Thymus (tissue), 14 donors: ENCODE measurements at places on chromosomes 6 and 20.

GRCh38 chr6:164066335-164066734, 651.8 kb downstream of the QKI start:
- no peak for DNase-seq

DNA sequence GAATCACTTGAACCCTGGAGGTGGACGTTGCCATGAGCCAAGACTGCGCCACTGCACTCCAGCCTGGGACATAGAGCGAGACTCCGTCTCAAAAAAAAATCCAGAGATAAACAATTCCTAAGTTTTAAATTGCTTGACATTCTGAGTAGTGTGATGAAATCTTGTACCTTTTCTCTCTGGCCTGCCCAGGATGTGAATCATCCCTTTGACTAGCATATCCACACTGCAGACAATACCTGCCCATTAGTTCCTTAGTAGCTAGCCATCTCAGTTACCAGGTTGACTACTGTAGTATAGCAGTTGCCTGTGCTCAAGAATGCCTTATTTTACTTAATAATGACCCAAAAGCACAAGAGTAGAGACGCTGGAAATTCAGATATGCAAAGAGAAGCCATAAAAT, 2.8 kb downstream of the ZFP57 start:
- DNase-seq, result no peak

DNA sequence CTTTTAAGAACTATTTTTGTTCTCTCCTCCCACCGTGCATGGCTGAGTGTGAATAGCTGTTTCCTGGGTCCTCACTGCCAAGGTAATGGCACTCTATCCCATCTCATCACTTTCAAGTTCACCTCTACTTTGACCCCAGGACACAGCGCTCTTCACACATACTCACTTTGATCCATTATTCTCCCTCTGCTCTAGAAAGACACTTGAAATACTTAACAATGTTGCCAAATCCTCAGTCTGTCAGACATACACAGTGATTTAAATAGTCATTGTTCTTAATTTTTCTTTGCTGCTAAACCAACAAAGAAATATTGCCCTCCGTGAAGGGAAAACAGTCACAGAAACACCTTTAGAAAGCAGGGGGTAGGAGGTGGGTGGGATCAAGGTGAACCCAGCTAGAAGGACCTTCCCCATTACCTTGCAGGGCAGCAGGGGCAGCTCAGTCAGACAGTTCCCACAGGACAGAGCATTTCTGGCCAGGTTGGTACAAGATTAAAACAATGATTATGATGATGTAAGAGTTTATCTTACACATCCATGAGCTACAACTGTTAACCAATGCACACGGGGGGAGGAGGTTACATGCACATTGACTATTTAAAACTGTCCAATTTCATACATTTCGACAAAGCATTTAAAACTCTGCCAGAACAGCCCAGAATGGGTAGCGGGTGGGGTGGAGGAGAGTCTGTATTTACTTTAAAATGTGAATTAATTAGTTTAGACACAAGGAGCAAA, 2.4 kb downstream of the SLC22A23 start:
- no peak for DNase-seq

DNA sequence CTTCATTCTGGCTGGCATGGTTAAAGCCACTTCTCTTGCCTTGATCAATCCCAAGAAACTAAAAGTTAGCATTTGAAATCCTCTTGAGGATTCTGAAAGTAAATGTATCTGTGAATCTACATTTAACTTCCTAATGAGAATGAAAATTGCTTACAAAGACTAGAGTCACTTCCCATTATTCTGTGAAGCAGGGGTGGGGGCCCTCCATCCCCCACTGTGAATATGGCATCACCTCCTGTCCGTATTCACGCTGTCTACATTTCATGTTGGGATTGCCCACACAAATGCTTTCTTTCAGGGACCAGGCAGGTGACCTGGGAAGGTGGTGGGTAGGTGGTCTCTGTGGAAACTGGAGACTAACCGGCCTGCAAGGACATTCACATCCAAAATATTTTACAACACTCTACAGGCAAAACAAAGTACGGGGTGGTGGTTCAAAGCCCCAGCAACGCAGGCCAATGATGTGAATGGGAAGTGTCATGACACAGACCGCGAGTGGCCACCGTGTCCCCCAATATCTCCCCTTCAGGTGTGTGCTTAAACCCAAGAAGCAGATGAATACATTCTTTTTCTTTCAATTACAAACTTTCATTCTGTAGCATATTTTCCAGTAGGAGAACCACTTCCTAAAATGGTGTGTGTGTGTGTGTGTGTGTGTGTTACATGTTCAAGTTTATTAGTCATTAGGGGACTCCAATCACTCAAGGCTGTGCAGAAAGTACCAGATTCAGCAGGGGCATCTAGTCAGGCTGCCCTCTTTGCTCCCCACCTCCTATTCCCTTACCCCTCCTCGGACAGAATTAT, 132.2 kb downstream of the PRND start:
- no peak for DNase-seq

- no peak for DNase-seq
Observed at GRCh38 chr20:36849333-36850065, 26.4 kb upstream of the TLDC2 start.

- DNase-seq, result no peak
Observed at GRCh38 chr6:137159912-137160311, 13.5 kb downstream of the IL22RA2 start.

DNA sequence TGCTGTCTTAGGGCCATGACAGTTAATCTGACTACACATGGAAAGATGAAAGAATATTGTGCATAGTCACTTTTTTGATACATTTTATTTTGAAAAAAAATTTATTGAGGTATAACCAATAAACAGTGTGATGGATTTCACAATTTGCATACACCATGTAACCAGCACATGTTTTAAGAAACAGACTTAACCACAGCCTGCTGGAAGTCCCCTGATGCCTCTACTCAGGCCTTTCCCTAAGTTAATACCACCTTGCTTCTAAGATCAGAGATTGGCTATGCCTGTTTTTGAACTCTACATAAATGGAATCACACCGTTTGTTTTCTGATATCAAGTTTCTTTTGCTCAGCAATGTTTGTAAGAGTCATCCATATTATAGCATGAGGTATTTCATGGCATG, 136.3 kb downstream of the CFAP61 start:
- DNase-seq, result no peak

- no peak for DNase-seq
Observed at GRCh38 chr6:52745764-52746201, 17.5 kb downstream of the GSTA2 start.

GRCh38 chr6:163455552-163455951, 41.0 kb downstream of the QKI start:
- DNase-seq, result no peak

DNA sequence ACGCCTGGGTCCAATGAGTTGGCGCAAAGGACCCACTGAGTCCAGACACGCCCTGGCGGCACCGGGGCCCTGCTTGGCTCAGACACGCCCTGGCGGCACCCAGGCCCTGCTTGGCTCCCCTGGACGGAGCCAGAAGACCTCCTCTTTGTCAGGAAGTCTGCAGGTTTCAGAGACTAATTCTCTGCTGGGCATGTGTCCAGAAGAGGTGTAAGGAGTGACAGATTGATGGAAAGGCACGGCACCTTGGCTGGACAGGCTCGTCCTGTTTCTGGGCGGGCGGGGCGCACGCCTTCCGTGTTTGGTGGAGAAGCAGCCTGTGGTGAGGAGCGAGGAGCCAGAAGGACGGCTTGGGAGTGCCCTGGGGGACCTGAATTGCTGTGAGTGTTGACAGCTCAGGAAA, 23.1 kb upstream of the DACT2 start:
- DNase-seq, result peak; percentile 22

DNA sequence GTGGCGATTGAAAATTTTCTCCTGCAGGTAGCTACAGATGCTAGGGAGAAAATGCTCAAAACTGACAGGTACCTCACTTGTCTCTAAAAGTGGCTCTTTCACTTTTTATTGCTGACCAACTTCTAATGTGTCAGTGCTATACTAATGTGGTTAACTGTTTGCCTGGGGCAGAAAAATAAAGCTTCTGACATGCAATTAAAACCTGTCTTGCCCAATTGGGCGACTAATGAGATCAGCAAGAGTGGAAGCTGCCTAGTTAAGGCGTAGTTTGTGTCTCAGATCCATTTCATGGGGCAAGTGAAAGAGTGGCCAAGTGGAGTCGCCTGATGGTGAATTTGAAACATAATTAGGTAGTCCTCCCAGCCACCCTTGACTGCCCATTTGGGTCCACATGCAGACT, 193.3 kb downstream of the TSHZ2 start:
- DNase-seq, result no peak

- no peak for DNase-seq
Observed at GRCh38 chr20:60052322-60052721, 94.1 kb downstream of the CDH26 start.

- DNase-seq, result no peak
Observed at GRCh38 chr6:150301846-150302519, 66.8 kb upstream of the IYD start.

DNA sequence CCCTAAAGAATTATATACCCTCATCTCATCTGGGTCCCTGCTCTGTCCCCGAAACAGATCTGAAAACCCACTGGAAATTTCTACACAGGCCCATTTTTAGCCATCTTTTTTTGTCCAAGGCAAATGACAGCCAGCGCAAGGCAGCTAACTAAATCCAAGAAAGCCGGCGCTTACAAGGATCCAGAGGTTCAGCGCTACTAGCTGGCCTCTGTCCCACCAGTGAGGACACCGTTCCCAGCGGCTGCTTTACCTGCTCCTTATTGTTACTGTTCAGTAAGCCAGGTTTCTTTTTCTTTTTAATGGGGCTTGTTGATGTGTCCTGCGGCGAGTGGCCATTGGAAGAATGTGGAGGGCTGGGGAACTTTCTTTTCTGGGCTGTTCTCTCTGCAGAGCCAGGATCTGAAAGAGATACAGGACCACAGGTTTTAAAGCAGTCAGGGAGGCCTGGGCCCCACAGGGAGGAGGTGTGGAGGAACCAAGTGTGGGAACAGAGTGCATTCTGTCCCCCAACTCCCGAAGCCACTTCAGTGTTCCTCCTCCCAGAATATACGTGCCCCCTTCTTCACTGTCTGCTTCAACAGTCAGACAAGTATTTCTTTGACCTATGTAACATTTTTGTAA, 46.6 kb downstream of the ZMYND8 start:
- no peak for DNase-seq

DNA sequence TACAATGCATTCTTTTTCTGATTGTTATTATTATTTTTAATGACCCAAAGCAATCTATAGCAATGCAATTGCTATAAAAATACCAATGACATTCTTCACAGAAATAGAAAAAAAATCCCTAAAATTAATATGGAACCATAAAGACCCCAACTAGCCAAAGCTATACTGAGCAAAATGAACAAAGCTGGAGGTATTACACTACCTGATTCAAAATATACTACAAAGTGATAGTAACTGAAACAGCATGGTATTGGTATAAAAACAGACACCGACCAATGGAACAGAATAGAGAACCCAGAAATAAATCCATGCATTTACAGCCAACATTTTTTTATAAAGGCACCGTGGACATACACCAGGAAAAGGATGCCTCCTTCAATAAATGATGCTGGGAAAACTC, 60.5 kb upstream of the EEF1A1 start:
- DNase-seq, result no peak

- no peak for DNase-seq
Observed at GRCh38 chr6:35448191-35448590, 3.9 kb upstream of the FANCE start.

DNA sequence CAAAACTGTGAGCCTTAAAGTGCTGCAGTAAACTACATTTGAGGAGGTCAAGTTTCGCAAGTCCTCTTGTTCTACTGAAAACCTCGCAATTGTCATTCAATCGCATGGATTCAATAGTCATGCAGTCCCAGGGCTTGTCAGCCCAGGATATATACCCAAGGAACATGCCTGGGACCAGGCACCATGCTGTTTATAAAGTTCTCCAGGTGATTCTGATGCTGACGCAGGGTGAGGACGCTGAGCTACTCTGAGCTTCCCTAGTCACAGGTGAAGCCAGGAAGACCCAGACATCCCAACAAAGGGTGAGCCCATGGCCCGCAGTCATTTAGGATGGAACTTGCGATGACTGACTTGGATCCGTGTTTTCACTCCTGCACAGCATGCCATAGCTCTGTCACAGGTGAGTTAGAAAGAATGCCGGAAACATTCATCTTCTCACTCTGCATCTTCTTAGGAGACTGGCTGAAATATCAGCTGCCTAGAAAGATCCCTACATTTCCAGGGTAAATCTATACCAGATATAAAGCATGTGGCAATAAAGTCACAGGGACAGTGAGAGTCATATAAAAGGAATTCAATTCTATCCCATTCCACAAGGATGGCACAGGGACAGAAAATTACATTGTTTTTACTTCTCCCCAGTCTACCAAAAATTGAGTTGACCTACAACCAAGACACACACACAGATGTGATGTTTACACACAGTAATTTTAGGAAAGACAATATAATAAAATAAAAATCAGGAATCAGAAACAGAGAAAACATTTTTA, 27.0 kb upstream of the SSTR4 start:
- no peak for DNase-seq

DNA sequence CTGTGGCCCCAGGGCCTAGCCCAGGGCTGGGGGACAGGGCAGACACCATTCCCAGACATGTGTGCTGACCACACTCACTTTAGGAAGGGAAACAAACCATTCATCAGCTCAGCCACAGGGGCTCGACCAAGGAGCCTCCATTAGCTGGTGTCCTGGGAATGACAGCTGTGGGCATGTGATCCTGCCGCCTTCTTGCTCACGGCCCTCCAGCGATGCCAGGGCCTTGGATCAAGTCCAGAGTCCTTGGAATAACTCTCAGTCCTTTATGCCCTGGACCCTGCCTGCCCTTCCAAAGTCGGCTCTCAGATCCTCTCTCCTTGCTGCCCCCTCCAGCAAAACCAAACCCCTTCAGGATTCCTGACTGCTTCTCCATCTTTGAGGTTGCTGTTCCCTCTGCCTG, 165.0 kb upstream of the RNF24 start:
- no peak for DNase-seq

- no peak for DNase-seq
Observed at GRCh38 chr6:70849348-70850069, 107.4 kb downstream of the B3GAT2 start.

DNA sequence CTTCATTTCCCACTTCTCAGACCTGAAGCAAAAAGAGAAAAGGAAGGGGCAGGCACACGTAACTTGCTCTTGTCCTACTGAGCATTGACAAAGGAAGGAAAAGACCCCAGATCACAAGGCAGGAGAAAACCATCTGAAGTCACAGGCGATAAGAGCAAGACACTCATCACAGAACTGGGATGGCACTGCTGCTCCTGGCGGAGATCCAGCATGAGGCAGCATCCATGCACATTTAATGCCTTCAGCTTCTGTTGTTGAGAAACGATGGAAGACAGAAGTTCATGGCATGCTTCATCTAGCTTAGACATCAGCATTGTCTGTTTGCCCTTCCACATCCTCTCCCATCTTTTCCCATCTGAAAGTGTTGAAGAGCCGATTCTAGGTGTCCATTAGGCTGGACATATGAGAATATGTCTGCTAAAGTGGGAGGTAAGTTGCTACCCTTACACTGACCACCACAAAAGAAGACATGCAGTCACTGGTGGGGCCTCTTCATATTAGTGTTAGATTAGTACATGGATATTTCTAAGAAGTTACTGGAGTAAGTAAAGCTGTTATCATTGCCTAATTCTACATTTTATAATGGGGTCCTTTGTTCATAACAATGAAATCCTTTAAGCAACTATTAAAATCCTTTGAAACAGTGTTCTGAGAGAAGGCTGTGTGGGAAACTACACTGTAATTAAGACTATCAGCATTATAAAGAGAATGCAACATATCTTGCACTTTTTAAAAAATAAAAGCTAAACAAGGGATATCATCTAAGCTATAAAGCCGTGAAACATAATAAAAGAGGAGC, 618.5 kb downstream of the C6orf118 start:
- DNase-seq, result no peak

GRCh38 chr20:14951707-14952418, 614.5 kb upstream of the FLRT3 start:
- no peak for DNase-seq

GRCh38 chr20:42461965-42462593, 727.6 kb downstream of the PTPRT start:
- DNase-seq, result no peak
